Suppressor macrophage treated with lipopolysaccharide for 1 hour (primary cell): ENCODE measurements at places on chromosomes 13 and 19.
A peak's percentile ranks its signal among the peaks of the same experiment; 100 is the strongest.

DNA sequence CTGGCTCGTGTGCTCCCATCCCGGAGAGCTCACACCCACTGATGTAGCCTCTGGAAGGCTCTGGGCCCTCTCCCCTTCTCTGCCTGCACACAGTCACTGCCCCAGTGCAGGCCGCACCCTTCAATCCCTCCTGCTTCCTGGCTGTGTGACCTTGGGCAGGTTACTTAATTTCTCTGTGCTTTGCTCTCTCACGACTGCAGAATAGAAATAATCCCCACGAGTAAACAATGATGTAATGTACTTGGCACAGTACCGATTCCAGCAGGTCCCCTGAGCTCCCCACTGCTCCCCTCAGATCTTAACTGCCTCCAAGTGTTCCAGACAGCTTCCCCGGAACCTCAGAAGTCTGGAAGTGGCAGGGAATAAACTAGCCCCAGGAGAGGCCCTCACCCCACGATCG lies 16.1 kb downstream of the LIG1 start:
- DNase-seq, result no peak

DNA sequence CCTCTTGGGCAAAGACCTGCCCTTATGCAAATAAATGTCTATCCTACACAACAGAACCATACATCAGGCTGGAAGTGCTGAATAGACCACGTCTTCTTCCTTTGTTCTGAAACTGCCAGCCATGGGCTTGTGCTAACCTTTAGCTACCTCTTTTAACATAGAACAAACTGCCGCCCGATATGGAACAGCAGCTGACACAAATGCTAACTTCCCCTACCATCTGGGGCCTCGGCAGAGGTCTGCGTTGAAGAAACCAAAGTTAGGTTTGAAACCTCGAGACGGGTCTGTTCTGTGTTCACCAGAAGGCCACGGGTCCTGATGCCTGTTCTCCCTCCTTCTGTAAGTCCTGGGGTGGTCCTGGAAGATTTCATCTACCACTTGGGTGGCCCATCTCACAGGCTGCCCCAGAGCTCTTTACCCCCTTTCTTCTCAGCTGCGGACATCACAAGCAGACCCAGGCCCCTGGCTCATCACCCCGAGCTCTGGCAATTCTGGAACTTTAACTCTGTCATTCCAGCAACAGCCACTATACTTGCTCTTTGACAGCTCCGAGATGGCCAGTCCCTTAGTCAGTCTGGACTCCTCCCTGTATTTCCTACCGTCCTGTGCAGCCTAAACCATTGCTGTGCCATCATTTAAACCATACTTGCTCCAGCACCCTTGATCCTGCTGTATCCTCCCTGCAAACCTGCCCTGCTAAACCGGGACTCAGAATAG lies 146.7 kb downstream of the USP12 start:
- DNase-seq, result no peak

DNA sequence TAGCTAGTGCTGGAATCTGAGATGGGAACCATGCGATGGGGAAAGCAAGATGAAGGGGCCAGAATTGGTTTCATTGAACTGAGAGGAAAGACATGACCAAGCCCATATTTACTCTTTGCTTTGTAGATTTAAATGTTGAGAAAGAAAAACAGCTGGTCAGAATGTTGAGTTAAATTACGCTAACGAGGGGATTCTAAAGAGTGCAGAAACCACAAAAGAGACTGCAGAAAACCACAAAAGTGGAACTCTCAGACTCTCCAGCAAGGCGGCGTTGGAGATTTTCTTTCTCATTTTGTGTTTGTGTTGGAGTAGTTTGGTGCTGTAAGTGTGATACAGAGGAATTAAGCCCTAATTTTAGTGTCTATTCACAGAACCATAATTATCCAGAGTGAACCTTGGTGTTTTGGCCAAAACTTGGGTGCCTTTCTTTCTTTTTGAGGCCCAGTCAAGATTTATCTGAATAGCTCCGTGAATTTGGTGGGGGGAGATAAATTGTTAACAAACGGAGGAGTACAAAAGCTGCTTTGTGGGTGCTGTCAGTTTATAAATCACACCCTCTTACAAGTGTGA lies 26.3 kb downstream of the SAE1 start:
- peak; percentile 24 for DNase-seq

DNA sequence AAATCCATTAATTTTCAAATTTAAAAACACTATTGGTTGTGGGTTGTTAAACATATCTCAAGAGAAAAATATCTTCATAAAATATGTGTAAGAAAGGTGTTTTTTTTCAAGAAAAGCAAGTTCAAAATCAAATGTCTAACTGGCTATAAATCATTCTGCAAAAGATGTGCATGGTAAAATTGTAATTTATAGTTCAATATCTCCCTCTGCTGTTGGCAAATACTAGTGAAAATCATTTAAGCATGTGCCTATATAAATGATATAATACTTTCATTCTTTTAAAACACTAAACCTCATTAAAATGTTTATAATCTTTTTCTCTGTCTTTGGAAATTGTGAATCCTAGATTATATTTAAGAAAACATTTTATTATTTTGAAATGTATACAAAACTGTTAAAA lies 17.2 kb upstream of the SLITRK6 start:
- no peak for DNase-seq

- no peak for DNase-seq
Measured at GRCh38 chr13:21529146-21529893, 70.2 kb upstream of the ZDHHC20 start.

DNA sequence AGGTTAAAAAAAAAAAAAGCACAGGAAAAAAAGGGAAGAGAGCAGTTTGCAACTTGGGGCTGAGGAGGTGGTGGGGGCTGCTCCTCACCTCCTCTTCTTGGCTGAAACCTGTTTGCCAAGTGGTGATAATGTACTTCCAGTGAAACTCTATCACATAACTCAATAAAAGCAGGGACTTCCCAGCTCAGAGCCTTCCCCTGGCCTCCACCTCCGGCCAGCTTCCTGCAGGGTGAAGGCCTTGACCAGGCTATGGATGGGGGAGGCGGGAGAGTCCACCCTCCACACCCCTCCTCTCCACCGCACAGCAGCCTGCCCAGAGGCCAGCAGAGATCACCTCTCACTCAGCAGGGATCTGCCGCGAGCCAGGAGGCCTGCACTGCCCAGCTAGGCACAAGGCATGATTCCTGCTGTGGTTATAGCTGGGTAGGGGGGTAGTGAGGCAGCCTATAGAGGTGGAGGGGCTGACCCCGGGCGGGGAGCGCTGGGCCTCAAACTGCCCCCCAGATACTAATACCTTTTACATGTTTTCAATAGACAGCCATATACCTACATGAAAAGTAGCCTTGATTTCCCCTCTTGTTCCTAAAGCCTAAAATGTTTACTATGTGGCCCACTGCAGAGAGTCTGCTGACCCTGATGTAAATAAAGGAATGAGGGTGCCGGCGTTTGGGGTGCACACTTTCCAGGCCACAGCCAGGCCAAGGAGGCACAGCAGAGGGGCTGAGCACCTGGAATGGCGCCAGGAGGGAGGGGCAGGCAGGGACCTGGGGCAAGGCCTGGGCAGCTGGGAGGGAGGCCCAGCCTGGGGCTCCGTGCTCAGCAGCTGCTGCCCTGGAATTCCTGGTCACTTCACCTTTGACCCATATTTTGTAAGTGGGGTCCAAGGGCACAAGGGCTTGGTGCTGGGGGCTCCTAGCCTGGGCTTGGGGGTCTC lies 10.3 kb downstream of the ZNF787 start:
- DNase-seq, result peak; percentile 64

- no peak for DNase-seq
Measured at GRCh38 chr13:72886272-72887067, 104.5 kb downstream of the PIBF1 start.

DNA sequence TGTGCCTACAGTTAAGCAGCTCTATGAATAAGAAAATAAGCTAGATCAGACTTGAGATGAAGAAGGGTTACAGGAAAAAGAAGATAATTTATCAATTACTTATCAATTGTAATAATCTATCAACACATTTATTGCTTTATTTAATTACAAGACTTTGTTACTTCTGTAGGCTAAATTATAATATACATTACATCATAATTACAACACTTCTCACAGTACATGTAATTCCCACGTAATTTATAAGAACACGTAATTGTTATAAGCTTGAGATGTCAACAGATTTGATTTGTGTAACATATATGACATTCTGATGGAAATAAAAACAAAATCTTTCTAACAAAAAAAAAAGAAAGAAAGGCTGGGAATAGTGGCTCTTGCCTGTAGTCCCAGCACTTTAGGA lies 36.8 kb downstream of the NEK5 start:
- no peak for DNase-seq
